ENCODE measurements at places on chromosomes 11 and 22.

DNA sequence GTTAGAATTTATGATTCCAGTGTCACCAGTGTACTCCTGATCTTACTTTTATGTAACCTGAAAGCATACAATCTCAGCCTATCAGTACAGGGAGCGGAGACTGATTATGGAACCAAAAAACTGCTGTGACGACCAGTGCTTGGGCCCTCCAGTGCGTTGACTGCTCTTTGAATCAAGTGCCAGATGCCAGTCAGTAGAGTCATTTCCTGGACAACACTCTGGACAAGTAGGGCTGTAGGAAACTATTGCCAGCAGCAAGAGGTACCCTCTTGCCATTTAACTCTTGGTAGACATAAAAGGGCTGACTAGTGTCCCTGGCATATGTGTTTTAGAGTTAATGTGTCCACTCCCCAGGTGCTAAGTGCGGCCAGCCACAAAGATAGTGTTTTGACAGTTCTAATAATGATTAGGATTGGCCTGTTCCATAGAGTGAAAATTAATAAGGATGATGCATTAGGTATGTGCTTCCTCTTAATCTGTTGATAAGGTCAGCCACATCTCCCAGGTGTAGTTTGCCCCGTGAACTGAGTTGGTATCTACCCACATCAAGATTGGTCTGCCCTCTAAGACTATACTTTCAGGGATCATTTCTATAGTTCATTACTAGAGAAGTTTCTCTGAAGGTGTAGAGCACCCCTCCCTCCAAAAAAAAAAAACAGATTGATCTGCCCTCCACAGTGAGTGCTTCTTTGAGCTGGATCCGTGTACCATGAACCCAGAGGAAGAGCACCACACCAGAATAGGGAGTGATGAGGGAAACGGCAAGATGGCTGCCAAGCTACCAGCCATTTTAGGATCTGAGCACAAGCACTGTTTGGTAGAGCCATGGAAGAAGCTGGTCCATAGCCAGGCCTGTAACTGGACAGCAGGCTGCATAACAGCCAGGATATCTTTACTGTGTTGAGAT is 20.7 kb upstream of the AIFM3 start:
- peak; percentile 24 for DNase-seq

DNA sequence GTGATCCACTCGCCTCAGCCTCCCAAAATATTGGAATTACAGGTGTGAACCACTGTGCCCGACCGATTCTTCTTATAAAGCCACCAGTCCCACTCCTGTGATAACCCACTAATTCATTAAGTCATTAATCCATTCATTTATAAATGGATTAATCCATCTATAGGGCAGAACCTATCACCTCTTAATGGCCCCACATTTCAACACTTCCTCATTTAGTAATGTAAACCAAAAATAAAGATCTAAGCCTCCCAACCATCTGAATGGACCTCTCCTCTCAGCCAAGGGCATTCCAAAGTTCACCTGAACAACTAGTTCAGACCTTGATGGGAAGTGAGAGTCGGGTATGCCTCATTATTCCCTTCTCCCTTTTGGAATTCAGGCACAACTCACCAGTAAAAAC is 9.9 kb upstream of the MRPL11 start:
- DNase-seq: no peak

GRCh38 chr11:66172146-66172545 is 96.3 kb upstream of the RAB1B start:
- peak; percentile 66 for DNase-seq

GRCh38 chr11:7516475-7516874 is 2.7 kb downstream of the PPFIBP2 start:
- DNase-seq: no peak

DNA sequence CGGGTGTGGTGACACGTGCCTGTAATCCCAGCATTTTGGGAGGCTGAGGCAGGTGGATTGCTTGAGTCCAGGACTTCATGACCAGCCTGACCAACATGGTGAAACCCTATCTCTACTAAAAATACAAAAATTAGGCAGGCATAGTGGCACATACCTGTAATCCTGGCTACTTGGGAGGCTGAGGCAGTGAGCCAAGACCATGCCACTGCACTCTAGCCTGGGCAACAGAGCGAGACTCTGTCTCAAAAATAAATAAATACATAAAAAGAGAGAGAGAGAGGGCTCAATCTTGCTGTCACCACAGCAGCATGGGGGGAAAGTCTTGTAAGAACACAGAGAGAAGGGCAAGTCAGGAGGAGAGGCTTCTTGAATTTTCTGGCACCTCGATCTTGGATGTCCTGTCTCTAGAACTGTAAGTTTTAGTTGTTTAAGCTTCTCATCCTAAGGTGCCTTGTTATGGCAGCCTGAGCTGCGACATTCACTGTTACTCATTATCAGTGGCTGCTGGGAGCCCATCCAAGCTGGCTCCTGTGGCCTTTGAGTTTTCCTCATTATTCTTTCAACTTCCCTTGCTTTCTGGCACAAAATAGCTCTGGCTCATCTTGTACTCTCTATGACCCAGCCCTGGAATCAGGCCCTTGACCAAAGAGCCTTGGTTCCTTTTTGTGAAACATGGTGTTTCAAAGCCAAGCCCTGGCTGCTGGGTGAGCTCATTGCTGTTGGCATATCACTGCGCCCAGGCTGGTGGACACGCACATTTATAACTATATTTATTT is 8.0 kb upstream of the PSMC3 start:
- DNase-seq: peak; percentile 80

GRCh38 chr22:32422062-32422461 is 10.0 kb upstream of the RTCB start:
- no peak for DNase-seq

DNA sequence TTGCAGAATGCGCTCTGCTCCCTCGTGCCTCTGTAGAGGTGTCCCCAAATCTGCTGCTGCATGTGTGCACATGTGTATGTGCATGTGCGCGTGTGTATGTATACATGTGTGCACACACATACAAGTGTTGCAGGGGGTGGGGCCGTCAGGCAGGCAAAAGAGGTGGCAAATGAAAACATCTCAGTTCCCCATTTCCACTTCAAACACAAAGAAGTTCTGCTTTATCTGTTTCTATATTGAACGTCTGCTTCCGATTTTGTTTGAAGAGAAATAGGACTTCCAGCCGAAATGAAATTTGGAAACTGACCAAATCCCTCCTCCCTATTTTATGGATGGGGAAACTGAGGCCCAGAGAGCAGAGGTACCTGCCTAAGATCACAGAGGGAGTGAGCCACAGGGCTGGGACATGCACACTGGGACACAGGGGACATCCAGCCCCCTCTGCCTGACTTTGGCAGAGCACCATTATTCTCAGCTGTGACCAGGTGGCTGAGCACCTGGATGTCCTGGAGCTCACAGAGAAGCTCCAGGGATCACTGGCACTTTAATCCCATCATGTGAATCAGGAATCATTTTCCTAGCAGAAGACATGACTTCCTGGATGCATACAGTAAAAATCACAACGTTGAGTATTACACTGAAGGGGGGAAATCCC is 41.2 kb upstream of the ALX4 start:
- DNase-seq: no peak

DNA sequence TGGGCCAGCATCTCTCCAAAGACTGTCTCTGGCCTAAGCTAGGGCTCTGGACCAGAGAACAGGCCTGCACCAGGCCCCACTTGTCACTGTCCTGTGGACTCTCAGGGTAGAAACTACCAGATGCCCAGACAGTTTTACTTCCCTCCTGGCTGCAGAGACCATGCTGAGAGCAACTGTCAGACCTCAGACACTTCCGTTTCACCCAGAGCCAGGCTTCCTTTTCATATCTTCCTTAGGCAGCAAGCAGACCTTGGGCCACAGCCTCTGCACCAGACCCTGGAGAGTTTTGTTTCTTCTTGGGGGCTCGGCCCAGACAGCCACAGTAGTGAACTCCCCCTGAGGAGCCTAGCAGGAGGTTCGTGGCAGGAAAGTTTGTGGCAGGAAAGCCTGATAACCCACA is 12.1 kb upstream of the FCHSD2 start:
- DNase-seq: no peak

GRCh38 chr11:34650528-34650927 is 29.6 kb downstream of the EHF start:
- DNase-seq: peak; percentile 66

- DNase-seq: no peak
Observed at GRCh38 chr11:69208190-69209037, 52.7 kb downstream of the SMIM38 start.

DNA sequence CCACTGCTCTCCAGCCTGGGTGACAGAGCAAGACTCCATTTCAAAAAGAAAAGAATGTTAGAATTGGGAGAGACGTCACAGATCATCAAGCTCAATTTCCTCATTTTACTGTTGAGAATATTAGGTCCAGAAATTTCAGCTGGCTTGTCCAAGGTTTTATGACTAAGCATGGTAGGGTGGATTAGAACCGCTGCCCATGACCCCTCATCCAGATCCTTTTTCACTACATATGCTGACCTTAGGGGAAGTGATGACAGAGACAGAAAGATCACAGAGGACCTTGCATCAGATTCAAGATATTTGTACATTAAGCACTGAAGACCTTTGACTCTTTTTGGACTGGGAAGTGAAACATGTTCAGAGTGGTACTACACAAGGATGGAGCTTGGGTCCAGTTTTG is 134.5 kb downstream of the ADAMTS15 start:
- DNase-seq: no peak

- no peak for DNase-seq
Observed at GRCh38 chr22:34934261-34934660, 131.7 kb upstream of the ISX start.

GRCh38 chr11:80816966-80817365 is 1376.1 kb upstream of the TENM4 start:
- no peak for DNase-seq
